ENCODE measurements at places on chromosomes 11 and 22. TPM values are rescaled to one million over a fixed set of nuclear protein-coding genes. Genes with fewer than 3 reads are reported as not detected.

GRCh38 chr11:70568814-70569617 lies 170.7 kb downstream of the CTTN start:
- no peaks in the 10 kb centered on the region for H3K36me3 ChIP-seq
- peak overlapping the region; percentile 48 for H3K4me3 ChIP-seq
- no peaks in the 10 kb centered on the region for H3K4me1 ChIP-seq
- DNase-seq = no peak
- H3K27ac ChIP-seq = peak overlapping the region; percentile 69

DNA sequence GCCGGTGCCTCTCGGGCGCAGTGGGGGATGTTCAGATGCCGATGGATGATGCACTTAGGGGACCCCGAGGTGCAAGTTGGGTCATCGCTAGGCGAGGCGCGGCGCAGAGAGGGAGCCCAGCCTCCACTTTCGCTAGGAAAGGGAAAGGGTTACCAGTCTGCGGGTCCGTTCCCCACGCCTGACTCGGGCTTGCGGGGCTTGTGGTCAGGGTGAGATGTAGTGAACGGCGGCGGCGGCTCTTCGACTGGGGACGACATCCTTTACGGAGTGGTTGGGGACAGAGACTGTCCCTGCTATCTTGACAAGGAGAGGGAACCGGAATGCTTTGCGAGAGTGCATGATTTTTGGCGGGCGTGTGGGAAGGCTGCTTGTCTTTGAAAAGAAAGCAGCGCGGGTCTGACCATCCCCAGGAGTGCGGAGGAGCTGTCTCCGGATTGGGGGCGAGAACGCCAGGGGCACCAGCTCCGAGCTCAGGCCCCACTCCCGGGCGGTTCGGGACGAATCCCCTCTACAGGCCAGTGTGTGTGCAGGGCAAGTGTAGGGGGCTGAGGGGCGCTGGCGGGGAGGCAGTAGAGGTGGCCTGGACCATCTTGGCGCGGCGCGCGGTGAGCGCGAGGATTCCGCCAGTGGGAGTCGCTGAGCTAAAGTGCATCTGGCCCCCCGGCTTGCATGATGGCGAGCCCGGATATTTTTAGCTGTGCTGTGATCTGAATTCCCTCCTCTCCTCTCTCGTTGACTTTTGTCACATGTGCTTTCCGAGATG lies 1.1 kb downstream of the FAT3 start:
- peaks cover 59% of the 10 kb centered on the region for H3K27me3 ChIP-seq
- DNase-seq = no peak
- no peaks in the 10 kb centered on the region for H3K4me1 ChIP-seq
- H3K36me3 ChIP-seq = no peaks in the 10 kb centered on the region

Gene PATE4
- not detected for total RNA-seq

Gene FAM83F
- 4.5 TPM for total RNA-seq

Gene MYO18B
- total RNA-seq = 0.15 TPM

Gene BAIAP2L2
- 1.0 TPM for total RNA-seq

Gene ARHGEF17
- total RNA-seq = 38.2 TPM

DNA sequence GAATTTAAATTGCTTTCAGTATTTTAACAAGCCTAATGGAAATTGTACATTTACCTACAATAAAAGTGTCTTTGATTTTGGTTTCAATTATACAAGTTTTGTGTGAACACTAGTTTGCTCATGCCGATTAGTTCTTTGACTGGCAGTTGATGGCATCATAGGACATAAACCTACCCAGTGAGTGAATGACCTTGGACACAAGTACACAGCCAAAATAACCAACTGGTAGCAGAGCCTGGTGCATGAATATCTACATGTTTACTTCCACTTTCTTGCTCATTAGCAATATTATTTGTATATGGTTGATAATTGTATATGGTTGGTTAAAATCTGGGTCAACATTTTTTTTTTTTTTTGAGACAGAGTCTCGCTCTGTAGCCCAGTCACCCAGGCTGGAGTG lies 37.8 kb downstream of the STIM1 start:
- H3K27me3 ChIP-seq = no peaks in the 10 kb centered on the region
- DNase-seq = no peak
- peak overlapping the region; percentile 88 for H3K27ac ChIP-seq
- peaks cover 7% of the 10 kb centered on the region for H3K4me1 ChIP-seq

Gene PTH
- total RNA-seq = not detected

DNA sequence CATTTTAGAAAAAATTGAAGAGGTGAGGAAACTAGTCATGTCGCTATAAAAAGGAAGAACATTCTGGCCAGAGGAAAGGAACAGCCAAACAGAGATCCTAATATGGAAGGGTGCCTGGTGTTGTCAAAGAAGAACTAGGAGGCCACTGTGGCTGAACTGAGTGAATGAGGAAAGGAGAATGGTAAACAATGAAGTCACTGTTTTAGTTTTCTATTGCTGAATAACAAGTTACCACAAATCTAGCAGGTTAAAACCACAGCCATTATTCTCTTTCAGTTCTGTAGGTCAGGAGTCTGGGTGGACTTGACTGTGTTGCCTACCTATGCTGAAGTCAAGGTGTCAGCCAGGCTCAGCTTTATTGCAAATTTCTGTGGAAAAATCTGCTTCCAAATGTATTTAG lies 549.3 kb upstream of the CCDC90B start:
- H3K36me3 ChIP-seq = no peaks in the 10 kb centered on the region
- H3K27ac ChIP-seq = peak overlapping the region; percentile 57
- no peaks in the 10 kb centered on the region for H3K4me1 ChIP-seq
- H3K27me3 ChIP-seq = no peaks in the 10 kb centered on the region

DNA sequence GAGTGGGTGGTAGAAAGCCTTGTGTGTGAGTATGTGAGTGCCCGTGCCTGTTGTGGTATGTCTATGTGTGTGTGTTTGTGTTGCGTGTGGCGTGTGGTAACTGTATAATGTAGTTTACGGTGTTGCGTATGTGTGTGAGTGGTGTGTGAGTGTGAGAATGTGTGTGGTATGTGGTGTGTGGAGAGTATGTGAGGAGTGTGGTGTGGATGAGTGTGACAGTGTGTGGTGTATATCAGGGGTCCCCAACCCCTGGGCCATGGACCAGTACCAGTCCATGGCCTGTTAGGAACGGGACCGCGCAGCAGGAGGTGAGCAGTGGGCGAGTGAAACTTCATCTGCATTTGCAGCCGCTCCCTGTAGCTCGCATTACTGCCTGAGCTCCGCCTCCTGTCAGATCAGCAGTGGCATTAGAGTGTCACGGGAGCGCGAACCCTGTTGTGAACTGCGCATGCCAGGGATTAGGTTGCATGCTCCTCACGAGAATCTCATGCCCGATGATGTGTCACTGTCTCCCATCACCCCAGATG lies 5.7 kb downstream of the UPK3A start:
- no peaks in the 10 kb centered on the region for H3K36me3 ChIP-seq
- no peaks in the 10 kb centered on the region for H3K4me1 ChIP-seq
- no peak overlapping the region for H3K4me3 ChIP-seq
- H3K27ac ChIP-seq = no peak overlapping the region
- H3K27me3 ChIP-seq = no peaks in the 10 kb centered on the region

Gene OR52N4
- not detected for total RNA-seq

DNA sequence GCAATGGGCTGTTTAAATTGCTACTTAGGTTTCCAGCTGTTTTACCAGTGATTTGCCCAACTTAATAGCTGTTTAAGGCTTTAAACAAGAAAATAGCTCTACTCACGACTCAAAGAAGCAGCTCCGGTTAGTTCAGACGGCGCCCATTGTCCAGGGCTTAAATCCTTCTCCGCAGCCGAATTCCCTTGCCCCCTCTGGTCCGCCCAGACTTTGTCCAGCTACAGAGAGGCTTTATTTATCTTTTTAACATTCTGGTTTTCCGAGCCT lies 20.9 kb upstream of the SCUBE1 start:
- DNase-seq = no peak
- H3K4me3 ChIP-seq = no peak overlapping the region
- H3K4me1 ChIP-seq = no peaks in the 10 kb centered on the region
- H3K36me3 ChIP-seq = no peaks in the 10 kb centered on the region

Gene MAP6
- total RNA-seq = 2.6 TPM

- H3K36me3 ChIP-seq = no peaks in the 10 kb centered on the region
- H3K4me3 ChIP-seq = no peak overlapping the region
- no peak for DNase-seq
- no peak overlapping the region for H3K27ac ChIP-seq
- H3K4me1 ChIP-seq = no peaks in the 10 kb centered on the region
- H3K27me3 ChIP-seq = peaks cover 60% of the 10 kb centered on the region
Measured at GRCh38 chr22:50010676-50011446, 1.7 kb downstream of the IL17REL start.

Gene POTEH
- total RNA-seq = not detected

Gene KIF18A
- total RNA-seq = 0.33 TPM

DNA sequence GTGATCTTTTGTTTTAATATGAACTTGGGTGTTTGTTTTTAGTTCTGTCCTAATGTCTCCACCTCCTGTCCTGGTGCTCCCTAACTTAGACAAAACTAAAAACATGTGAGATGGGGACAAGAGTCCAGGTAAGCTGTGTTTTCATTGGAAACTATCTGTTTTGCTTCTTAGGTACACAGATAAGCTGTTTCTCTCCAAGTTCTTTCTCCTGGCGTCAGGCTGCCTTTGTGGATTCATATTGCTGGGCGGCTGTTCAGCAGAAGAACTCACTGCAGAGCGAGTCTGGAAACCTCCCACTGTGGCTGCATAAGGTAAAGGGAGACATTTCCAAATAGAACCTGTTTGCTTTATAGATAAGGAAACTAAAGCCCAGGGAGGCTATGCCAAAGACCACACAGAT lies 24.7 kb downstream of the PANX1 start:
- no peaks in the 10 kb centered on the region for H3K36me3 ChIP-seq
- no peak overlapping the region for H3K4me3 ChIP-seq
- no peaks in the 10 kb centered on the region for H3K27me3 ChIP-seq
- no peak overlapping the region for H3K27ac ChIP-seq
- DNase-seq = no peak
- peaks cover 5% of the 10 kb centered on the region for H3K4me1 ChIP-seq

Gene GTSE1
- total RNA-seq = not detected

DNA sequence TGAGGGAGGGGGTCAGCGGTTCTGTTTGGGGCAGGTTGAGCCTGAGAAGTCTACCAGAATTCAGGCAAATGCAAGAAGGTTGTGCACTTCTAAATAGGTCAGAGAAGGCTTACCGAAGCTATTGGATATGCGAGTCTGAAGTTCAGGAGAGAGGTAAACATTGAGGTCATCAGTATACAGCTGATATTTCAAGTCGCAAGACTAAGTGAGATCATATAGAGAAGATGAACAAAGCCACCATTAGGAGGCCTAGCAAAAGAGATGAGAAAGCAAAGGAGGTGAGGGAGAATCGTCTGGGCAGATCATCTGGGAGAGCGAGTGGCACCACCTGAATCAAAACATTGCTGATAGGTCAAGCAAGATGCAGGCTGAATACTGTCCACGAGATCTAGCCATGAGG lies 430.6 kb downstream of the BUD13 start:
- no peaks in the 10 kb centered on the region for H3K27me3 ChIP-seq
- no peak overlapping the region for H3K27ac ChIP-seq
- H3K4me3 ChIP-seq = no peak overlapping the region
- H3K4me1 ChIP-seq = no peaks in the 10 kb centered on the region
- no peak for DNase-seq
- H3K36me3 ChIP-seq = no peaks in the 10 kb centered on the region

- DNase-seq = no peak
- no peaks in the 10 kb centered on the region for H3K36me3 ChIP-seq
- no peak overlapping the region for H3K4me3 ChIP-seq
- peak overlapping the region; percentile 17 for H3K27ac ChIP-seq
Measured at GRCh38 chr11:69463181-69463994, 18.1 kb upstream of the LINC01488 start.

Gene GSTT2B
- 16.1 TPM for total RNA-seq

Gene INPP5J
- total RNA-seq = 15.2 TPM

- no peaks in the 10 kb centered on the region for H3K36me3 ChIP-seq
- no peak for DNase-seq
- no peaks in the 10 kb centered on the region for H3K4me1 ChIP-seq
- peak overlapping the region; percentile 13 for H3K27ac ChIP-seq
- no peak overlapping the region for H3K4me3 ChIP-seq
Measured at GRCh38 chr11:85752201-85752889, 58.6 kb downstream of the SYTL2 start.

GRCh38 chr11:48074425-48075181 lies 94.2 kb downstream of the PTPRJ start:
- no peak overlapping the region for H3K27ac ChIP-seq
- H3K36me3 ChIP-seq = no peaks in the 10 kb centered on the region
- no peaks in the 10 kb centered on the region for H3K27me3 ChIP-seq
- DNase-seq = no peak
- H3K4me1 ChIP-seq = no peaks in the 10 kb centered on the region
- H3K4me3 ChIP-seq = no peak overlapping the region

Gene CYP2D6
- total RNA-seq = 0.16 TPM

DNA sequence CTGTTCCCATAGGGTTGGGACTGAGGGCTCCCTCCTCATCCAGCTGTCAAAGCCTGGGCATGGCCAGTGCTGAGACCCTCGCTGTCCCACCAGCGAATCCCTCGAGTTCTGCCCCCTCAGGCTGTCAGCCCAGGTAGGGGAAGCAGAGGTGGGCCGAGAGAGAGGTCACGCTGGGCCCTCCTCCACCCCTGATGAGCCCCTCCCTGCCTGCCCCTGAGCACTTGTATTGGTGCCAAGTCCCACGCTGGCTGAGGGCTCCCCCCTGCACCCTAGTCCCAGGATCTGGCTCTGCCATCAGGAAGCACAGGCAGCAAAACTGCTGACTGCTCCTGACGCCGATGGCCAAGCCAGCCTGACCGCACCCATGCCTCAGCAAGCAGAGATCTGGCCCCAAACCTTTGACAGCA lies 3.3 kb downstream of the PRR33 start:
- H3K4me1 ChIP-seq = peaks cover 5% of the 10 kb centered on the region
- H3K36me3 ChIP-seq = no peaks in the 10 kb centered on the region
- peaks cover 4% of the 10 kb centered on the region for H3K27me3 ChIP-seq
- no peak for DNase-seq
- H3K4me3 ChIP-seq = no peak overlapping the region

Gene SLC22A12
- not detected for total RNA-seq

Gene VSTM5
- not detected for total RNA-seq

DNA sequence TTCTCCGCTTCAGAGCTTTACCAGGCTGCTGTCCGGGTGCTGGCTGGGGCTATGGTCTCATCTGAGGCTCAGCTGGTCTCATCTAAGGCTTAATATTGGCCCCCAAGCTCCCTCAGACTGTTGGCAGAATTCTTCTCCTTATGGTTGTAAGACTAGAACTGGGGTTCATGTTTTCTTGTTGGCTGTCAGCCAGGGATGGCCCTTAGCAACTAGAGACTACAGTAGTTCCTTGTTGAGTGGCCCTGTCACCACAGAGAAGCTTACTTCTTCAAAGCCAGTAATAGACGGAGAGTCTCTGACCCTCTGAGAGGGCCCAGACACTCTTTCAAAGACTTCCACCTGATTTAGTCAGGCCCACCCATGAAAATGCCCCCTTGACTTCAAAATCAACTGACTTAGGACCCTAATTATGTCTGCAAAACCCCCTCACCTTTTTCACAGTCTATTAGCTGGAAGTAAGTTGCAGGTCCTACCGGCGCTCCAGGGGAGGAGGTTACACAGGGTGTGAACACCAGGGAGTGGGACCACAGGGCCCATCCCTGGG lies 24.2 kb upstream of the TREH start:
- no peak for DNase-seq
- H3K27ac ChIP-seq = no peak overlapping the region
- no peak overlapping the region for H3K4me3 ChIP-seq

Gene C11orf52
- 40.5 TPM for total RNA-seq

Gene TBX1
- total RNA-seq = 2.9 TPM

Gene TRPC6
- total RNA-seq = 10.7 TPM

Measured in breast epithelium (tissue), 4 donors.